ENCODE measurements at places on chromosomes 13 and 19.

DNA sequence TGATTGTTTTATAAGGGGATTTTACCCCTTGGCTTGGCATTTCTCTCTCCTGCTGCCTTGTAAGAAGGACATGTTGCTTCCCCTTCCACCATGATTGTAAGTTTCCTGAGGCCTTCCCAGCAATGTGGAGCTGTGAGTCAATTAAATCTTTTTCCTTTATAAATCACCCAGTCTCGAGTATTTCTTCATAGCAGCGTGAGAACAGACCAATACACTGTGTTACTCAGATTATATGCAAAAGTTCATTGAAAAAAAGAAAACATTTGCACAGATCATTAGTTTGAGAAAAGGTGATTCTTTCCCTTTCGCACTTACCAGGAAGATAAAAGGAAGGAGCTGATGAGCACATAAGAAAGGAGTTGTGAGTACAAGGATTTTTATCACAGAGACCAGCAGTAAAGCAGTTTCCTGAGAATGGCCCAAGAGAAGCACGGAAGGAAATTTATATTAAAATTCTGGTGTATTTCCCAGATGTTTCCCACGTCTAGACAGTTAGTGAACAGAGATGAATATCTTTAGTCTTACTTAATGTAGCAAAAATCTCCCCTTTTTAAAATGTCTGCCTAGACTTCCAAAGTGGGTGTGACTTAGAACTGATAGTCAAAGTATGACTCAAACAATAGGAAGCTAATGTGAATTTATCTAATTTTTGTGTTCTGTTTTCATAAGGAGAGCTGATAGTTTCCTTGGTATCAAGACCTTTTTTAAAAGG, 431.8 kb upstream of the SGCG start:
- DNase-seq: no peak

DNA sequence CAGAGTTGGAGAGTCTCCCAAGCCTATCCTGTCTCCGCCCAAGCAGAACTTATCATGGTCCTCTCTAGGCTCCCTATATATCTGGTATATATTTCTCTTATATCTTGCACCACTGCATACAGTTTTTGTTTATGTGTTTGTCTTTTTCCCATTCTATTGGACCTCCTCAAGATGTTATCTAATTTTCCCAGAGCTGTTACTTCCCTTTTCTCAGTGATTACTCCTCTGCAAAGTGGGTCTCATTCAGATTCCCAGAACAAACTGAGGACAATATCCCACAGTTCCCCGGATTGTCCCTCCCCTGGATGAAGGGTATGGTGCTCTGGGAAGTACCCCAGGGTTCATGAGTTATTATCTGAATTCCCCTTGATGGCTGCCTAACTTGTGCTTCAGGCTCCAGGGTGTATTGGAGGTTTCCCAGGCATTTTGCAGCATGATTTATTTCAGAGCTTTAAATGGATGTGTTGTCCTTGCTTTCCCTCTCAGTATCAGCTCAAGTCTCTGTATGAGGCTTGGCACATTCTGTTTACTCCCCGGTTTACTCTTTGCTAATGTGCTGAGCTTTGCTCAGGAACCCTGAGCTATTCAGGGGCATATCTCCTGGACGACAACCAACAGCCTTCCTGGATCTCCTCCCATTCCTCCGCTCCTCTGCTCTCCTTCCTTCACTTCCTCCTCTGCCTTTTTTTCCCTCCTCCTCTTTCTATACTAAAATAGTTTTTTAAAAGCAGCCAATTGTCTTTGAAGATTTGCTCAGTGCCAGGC, 329.3 kb downstream of the SPRY2 start:
- no peak for DNase-seq

GRCh38 chr19:38701455-38702063, 42.7 kb downstream of the CAPN12 start:
- DNase-seq: peak; percentile 21

DNA sequence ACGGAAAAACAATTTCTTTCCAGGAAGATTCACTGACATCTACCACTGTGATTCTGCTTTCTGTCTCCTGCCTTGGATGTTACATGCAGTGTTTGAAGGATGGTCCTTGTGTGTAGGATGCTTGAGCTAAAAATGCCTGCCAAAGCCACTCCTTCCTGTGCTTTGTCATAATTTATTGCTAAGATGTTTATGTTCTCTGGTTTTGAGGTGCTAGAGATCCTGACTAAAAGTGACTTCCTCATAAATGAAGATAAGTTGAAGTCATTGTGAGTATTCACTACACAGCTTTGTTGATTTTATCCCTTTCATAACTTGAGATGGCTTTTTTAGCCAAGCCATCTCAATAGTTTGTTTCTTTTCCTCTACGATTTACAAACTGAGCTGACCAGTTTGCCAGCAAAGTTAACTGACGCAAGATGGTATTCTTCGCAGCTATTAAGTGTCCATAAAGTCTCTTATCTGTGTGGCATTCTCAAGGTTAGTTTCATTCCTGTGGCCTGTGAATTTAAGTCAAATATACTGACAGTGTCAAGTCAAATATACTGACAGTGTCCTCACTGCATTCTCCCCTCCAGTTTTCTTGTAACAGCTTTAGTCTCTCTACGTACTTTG, 15.7 kb upstream of the FBXL3 start:
- peak; percentile 46 for DNase-seq

- no peak for DNase-seq
These were observed 67.7 kb downstream of the TBC1D4 start for GRCh38 chr13:75414036-75414827.

GRCh38 chr13:40595693-40596092, 70.7 kb downstream of the FOXO1 start:
- no peak for DNase-seq

DNA sequence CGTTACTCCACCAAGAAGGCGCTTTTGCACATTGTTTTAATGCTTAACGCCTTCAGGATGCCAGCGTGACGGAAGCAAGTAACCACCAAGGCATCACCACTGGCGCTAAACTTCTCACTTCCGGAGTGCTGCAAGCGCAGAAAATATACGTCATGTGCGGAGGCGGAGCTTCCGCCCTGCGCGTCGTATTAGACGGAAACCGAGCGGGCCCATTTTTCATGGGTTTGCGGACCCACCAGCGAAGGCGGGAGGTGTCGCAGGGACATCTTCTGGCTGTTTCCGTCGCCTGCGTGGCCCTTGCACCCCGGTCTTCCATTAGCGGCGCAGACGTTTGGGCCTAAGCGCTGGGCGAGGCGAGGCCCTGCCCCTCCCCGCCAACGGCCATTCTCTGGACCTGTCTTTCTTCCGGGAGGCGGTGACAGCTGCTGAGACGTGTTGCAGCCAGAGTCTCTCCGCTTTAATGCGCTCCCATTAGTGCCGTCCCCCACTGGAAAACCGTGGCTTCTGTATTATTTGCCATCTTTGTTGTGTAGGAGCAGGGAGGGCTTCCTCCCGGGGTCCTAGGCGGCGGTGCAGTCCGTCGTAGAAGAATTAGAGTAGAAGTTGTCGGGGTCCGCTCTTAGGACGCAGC, at the start of gene ERCC5:
Gene ERCC5 (plus strand): TSS at position 403 of the 631 bp plus-strand sequence. CDS start 235 bp downstream, outside the sequence.
- peak; percentile 95 for DNase-seq

DNA sequence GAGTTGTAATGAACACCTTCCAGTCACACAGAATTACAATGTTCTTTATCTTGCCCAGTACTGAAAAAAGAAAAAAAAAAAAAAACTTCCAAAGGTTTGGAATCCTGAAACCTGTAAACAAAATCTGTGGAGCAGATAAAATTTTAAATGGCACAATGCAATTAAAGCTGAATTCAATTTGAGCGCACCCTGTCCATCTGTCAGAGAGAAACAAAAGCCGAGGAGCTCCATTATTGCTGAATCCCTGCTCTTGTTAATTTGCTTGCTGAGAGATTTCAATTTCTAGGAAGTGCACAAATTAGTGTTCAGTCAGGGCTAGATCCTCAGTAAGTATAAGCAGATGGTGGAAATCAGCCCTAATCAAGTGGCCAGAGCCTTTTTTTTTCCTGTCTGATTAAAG, 65.2 kb downstream of the DACH1 start:
- DNase-seq: no peak

GRCh38 chr19:49896863-49897621, at the start of gene IL4I1:
Gene IL4I1 (minus strand): TSS chr19:49896887. CDS start chr19:49896160, 727 bp downstream.
- DNase-seq: peak; percentile 42

- no peak for DNase-seq
These were observed 7.2 kb upstream of the PABPC3 start for GRCh38 chr13:25088562-25089221.

- DNase-seq: no peak
These were observed 462.0 kb upstream of the SPRY2 start for GRCh38 chr13:80802946-80803345.

DNA sequence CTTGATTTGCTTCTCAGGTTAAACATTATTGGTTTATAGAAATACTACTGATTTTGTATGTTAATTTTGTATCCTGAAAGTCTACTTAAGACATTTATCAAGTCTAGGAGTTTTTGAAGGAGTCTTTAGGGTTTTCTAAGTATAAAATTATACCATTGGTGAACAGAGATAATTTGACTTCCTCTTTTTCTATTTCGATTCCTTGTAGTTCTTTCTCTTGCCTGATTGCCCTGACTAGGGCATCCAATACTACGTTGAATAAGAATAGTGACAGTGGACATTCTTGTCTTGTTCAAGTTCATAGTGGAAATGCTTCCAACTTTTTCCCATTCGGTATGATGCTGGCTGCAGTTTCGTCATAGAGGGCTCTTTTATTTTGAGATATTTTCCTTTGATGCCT, 807.5 kb upstream of the SLC10A2 start:
- DNase-seq: no peak

DNA sequence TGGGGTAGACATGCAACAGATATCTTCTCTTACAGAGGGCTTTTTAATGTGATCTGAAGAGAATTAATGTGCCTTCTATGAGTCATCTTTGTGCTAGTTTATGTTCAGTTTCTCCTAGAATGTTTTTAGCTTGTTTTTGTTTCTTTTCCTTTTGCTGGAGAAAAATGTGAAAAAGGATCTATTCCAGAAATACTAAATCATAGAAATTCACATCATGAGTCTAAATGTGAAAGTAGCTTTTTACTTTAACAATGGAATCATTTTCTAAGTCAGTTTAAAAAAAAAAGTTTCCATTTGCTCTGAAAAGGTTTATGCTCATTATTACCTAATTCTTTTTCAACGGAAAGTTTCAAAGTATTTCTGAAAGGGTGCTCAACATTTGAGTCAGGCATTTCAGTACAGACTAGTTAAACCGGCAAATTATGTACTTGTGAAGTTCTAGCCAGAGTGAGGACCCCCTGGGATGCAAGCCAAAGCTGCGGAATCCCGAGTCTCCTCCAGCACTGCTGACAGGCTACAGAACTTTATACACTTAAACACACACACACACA, 72.9 kb downstream of the SPATA13 start:
- peak; percentile 64 for DNase-seq

DNA sequence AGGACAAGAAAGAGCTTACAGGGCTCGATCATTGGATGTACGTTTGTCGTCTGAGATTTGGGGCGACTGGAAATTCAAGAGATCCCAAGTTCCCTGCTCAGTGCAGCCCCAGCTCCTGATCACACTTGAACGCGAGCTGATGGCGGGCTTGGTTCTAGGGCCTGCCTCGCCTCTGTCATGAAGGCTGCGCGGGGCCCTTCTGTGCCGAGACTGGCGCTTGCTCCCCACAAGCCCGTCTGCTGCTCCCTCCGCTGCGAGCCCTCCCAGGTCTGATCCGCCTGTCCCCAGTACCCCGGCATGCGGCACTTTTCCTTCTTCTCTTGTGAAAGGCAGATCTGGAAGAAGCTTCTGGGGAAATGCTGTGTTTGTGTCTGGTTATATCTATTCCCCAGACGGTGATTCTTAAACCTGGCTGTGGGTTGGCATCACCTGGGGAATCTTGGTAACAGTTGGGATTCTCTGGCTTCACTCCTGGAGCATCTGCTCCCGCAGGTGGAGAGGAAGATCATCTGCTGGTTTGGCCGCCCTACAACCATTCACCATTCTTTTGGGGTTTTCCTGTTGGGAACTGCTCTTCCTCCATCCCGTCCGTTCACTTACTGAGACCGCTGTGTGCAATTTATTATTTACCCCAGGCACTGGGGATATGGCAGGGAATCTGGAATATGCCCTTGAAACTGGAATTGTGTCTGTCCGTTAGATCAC, 43.6 kb downstream of the SIPA1L3 start:
- no peak for DNase-seq

- peak; percentile 22 for DNase-seq
These were observed 70.1 kb downstream of the NALCN start for GRCh38 chr13:101346161-101346560.

DNA sequence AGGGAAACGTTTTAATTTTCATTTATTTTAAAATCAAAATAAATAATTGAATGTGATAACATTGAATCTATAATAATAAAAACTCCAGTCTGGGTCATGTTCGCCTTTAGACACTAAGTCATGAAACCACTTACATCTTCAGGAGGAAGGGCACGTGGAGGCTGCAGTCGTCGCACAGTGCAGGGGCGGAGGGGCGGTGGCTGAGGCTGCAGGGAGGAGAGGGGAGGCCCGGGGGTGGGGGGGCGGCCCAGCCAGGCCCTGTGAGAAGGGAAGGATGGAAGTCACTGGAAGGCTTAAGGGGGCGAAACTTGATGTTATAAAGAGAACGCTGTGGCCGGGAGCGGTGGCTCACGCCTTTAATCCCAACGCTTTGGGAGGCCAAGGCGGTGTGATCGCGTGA, 14.9 kb upstream of the LATS2 start:
- DNase-seq: no peak

GRCh38 chr13:23580684-23581060, 10.5 kb downstream of the TNFRSF19 start:
- DNase-seq: no peak

DNA sequence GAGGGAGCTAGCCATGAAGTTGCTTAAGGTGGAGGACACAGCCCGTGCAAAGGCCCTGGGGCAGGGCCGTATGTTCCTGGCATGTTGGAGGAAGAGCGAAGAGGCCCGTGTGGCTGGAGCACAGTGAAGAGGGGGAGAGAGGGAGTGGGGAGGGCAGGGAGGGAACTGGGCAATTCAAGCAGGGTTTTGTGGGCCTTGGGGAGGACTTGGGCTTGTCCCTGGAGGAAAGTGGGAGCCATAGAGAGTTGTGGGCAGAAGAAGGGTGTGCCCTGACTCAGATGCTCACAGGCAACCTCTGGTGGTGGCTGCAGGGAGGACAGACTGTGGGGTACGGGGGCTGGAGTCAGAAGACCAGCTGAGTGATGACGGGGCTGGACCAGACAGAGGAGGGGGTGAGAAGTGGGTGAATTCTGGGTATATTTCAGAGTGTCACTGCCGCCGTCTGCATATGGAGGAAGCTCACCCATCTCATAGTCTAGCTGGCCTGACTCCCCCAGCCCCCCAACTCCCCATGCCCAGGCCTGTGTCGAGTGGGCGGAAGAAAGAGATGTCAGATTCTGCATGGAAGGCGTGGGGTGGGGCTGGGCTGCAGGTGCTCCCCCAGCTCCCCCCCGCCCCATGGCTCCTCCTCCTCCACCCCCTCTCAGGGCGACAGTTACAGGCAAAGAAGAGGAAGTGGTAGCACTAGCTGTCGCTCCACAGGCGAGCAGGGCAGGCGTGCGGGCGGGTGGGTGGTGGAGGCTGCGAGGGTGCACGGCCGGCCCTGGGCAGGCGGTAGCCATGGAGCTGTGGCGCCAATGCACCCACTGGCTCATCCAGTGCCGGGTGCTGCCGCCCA, at the start of gene VAV1:
Gene VAV1 (plus strand): TSS at position 681 of the 838 bp plus-strand sequence. CDS start 100 bp downstream, at position 781.
- no peak for DNase-seq

GRCh38 chr13:23618341-23618740, 48.1 kb downstream of the TNFRSF19 start:
- peak; percentile 98 for DNase-seq
